Esophagus squamous epithelium (tissue), 5 donors: ENCODE measurements at places on chromosomes 16 and 17.

DNA sequence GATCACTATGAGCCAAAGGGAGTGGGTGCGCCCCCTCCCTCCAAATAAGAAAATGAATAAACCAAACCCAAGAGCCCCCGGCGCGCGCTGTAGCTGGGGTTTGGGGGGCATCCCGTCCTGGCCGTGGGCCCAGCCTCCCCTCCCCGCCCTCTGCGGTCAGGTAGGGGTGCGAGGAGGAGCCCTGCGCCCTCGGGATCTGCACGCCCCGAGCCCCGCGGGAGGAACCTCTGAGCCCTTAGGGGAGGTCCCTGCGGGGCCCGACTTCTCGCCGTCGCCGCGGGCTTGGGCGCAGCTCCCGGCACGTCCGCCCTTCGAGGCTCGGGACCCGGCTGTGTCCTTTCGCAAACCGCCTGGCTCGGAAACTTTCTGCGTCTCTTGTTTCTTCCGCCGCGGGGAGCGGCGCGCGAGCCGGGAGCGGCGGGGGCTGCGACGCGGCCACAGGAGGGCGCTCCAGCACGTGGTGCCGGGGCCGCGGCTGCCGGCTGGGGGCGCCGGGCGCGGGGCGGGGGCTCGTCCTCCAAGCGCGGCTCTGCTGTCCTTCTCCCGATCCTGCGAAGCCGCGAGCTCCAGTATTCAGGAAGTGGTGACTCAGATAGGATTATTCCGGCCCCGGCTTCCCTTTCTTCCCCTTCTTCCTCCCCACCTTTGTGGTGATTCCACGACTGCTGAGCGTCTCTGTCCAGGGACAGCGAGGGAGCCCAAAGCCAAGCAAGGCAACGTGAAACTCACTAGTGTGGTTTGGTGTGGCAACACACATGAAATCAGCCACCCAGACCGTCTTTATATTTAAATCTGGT is 1.6 kb downstream of the PITPNC1 start:
- no peak for DNase-seq

- DNase-seq: no peak
Measured at GRCh38 chr17:70314506-70314905, 145.2 kb downstream of the KCNJ2 start.

DNA sequence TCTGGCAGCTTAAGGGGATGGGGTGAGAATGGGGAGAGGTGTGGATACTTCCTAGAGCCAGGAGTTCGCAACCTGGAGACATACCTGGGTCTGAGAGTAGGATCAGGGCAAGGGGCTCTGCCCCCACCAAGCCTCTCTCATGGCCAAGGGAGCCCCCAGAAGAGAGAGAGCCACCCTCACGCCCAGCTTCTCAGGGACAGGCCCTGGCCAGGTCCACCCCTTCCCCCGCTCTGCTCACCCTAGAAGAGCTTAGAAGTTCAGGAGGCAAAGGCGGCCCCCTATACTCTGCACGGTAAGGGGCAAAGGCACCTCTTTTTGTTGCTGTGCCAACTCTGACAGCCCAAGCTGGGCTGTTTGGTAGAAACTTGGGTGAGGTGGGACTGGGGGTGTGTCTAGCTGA is 69.3 kb upstream of the TMEM97 start:
- no peak for DNase-seq

DNA sequence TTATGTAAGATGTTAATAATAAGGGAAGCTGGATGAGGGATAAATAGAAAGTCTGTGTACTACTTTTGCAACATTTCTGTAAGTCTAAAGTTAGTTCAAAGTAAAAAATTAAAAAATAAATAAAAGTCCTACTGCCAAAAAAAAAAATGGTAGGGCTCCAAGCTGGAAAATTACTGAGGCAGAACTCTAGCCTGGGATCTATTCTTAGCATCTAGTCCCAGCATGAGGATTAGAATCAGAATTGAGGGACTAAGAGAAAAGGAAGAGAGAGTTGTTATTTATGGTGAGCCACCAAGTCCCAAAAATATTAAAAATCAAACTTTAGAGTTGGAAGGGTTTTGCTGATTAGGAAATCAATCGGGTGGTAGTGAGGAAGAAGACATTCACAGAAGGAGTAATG is 110.3 kb downstream of the CYB561 start:
- DNase-seq: no peak

GRCh38 chr16:2428051-2428783 is 1.0 kb upstream of the CCNF start:
- DNase-seq: no peak

DNA sequence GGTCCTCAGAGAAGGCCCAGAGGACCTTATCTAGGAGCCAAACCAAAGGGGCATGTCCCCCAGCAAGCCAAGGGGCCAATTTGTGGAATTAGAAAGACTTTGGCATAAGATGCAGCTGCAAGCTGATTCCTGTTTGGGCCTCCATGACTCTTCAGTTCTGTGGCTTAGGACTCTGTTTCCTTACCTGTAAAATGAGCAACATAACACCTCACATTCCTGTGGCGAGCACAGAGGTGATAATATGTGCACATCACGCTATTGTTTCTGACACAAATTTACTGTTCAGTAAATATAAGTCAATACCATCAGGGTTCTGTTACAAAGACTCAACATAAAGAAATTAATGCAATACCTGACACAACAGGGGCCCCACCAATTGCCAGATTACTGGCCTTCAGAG is 57.7 kb downstream of the CDH11 start:
- no peak for DNase-seq

GRCh38 chr17:6090253-6090652 is 20.1 kb downstream of the WSCD1 start:
- DNase-seq: no peak

- no peak for DNase-seq
Measured at GRCh38 chr17:57599271-57600045, 145.6 kb downstream of the CCDC182 start.

DNA sequence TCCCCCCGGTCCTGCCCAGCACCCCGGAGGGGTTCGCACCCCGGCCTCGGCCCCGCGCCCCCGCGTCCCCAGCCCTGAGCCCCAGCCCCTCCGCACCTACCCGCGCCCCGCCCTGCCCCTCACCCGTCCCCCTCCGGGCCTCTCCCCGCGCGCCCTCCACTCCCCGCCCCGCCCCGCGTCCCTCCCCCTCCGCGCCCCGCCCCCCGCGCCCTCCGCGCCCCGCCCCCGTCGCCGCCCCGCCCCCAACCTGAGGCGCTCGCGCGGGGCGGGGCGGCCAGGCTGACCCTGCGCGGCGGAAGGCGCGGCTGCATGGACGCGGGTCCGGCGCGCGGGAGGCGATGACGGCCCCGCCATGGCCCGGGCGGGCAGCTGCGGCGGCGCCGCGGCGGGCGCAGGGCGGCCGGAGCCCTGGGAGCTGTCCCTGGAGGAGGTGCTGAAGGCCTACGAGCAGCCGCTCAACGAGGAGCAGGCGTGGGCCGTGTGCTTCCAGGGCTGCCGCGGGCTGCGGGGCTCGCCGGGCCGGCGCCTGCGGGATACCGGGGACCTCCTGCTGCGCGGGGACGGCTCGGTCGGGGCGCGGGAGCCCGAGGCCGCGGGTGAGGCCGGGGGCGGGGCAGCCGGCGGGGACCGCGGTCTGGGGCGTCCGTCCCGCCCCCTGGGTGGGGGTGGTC is at the start of gene SPIRE2:
TSS of gene SPIRE2 (plus strand) at position 277 of the 671 bp plus-strand sequence. CDS start at position 353, 76 bp downstream.
- no peak for DNase-seq

DNA sequence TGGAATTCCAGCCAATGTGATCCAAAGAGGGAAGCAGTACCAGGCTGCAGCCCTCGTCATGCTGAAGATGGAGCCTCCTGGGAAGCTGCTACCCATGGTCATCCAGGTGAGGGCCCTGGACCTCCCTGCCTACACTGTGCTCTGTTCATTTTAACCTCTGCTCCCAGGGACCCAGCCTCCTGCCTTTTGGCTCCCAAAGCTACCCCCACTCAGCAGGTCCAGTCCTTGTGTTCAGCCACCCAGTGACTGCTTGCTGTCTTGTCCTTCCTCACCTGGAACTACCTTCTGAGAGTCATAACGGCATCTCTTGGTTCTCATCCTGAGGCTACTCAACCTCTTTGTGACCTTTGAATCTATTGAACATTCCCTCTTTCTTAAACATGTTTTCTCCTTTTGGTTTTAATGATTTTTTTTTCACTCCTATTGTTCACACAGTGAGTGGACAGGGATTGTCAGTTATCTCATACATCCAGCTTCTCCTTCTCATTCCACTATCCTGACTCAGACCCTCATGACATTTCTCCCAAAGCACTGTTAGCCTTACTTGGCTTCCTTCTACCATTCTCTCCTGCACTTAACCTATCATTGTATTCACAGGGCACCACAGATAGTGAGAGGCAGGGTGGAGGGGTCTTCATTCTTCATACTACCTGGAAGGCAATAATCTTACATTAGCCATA is 53.3 kb downstream of the GOSR1 start:
- DNase-seq: no peak

GRCh38 chr17:81537856-81538555 is 9.8 kb downstream of the FSCN2 start:
- no peak for DNase-seq
